ENCODE measurements at places on chromosomes 4 and X. TPM values are rescaled to one million over a fixed set of nuclear protein-coding genes. Genes with fewer than 3 reads are reported as not detected.

GRCh38 chr4:7717946-7718490 is 221.6 kb downstream of the AFAP1 start:
- no peak for DNase-seq

PLRG1 gene
- polyA plus RNA-seq = 21.8 TPM

- DNase-seq = peak; percentile 2
Measured at GRCh38 chr4:123200051-123200940, 196.3 kb upstream of the SPRY1 start.

DNA sequence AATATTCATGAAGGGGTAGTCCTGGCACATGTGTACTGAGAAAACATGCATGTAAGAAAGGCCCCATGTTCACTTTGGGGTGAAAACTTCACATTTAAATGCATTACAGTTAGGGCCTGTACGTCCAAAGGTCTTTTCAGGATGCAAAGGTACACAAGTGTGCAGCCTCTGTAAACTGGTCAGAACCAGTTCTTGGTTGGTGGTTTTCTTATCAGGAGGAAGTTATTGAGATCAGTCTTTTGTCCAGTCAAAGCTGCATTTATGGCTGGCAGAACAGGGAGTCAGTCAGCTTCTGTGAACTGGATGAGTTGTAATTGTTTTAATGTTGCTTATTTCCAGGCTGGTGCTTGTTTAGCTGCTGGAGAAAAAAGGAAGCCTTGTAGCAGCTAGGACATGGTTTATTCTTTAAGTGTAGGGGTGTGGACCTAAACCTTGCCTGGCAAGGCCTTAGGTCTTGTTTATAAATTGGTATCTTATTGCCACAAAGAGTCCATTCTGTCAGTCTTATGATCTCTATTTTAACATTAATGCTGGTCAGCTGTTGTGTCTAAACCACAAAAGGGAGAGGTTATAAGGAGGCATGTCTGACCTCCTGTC is 1906.6 kb upstream of the TENM3 start:
- DNase-seq = no peak

DNA sequence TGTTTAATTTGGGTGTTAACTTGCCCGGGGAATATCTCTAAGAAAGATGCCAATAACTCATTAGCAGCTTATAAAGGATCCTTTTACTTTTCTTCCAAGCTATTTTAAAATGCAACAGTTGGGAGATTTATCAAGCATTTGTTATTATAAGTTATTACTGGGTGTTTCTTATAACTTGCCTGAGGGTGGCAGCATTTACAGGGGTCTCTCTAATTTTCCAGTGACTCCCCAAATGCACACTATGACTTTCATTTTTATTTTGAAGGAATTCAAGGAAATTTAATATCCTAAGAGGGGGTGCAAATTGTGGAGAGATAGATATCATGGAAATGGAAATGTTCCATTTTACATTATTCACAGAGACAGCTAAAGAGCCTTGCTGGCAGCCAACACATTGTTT is 138.0 kb downstream of the PDGFRA start:
- DNase-seq = no peak

DNA sequence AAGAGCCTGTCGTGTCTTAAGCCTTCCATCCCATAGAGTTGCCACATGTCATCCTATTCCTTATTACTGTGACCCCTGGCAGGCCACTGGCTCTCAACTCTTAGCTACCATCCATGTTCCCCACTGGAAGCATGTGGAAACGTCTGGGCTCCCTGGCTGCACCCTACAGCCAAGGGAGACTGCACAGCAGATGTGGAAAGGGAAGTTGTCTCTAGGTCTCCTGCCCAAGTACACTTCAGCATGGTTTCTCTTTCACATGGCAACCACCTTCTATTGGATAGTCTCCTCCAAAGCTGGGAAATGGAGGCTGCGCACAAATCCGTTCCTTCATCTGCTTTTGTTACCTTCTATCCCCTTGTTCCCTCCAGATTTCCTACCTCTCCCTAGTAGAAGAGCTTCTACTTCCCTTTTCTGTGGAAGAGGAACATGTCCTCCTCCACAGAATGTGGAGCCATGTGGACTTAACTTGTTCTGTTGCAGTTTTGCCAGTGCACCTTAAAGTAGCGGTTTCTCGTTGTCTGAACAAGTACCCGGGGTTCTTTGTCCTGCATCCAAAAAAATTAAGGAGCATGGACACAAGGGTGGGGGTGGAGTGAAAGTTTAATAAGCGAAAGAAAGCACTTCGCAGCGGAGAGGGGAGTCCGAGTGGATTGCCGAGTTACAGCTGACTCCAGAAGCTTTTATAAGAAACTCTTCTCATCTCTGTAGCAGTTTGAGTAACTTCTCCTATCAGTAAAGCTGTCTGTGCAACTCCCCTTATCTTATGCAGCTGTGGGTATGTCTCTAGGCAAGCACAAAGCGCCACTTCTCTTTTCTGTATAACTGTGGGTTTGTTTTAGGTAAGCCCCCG is 52.5 kb downstream of the HMGB2 start:
- no peak for DNase-seq

DNA sequence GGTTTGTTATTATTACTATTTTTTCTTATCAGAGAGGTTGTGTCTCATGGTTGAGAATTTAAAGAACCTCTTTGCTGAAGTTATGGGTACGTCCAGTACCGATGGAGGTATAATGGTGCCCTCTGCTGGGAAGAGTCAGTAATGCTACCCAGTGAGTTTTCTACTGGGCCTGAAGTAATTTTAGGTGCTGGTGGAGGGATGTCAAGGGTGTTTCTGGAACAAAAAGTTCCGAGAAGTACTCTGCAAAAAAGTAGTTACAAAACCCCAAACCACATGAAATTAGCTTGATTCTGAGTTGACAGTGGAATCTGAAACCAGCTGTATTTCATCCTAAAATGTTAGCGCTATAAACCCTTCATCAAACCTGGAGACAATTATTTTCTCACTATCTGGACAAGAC is 102.5 kb upstream of the MID1 start:
- DNase-seq = peak; percentile 66

- no peak for DNase-seq
Measured at GRCh38 chr4:167587361-167587760, 353.1 kb upstream of the SPOCK3 start.

DNA sequence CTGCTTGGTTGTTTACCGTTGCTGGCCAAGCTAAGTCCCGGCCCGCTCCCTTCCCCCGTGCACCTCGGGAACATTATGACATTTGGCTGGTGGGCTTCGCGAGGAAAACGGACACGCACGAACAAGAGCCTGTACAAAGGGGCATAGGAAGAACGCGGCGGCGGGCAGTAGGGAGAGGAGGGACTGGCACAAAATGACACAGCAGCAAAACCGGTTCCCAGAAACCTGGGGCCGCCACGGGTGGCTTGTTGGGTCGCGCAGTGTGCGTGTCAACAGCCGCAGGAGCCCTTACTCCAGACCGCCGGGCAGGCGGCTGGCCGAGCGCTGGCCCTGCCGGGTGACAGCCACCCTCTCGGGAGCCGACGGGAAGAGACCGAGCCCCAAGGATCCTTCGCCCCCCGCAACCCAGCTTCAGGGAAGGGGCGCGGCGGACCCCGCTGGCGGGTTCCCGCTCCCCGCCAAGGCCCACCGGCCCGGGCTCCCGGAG is 1.6 kb upstream of the LIN54 start:
- peak; percentile 17 for DNase-seq

IL2RG gene
- 1.6 TPM for polyA plus RNA-seq

- DNase-seq = peak; percentile 42
Measured at GRCh38 chr4:100632163-100632562, 114.3 kb upstream of the EMCN start.

TMPRSS11E gene
- polyA plus RNA-seq = not detected

GRCh38 chr4:38659346-38659745 is 4.7 kb upstream of the KLF3 start:
- DNase-seq = no peak

DNA sequence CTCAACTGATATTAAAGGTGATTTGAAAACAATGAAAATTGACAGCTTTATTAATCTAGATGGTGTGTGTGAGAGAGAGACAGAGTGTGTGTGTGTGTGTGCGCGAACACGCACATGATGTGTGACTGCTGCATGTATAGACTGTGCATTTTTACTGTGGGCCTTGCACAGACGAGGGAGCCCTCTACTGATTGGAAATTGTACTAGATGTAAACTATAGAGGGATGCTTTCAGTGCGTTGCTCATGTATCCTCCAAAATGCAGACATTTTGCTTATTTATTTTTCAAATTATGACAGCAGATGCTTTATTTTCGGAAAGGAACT is 168.4 kb upstream of the GK2 start:
- DNase-seq = peak; percentile 82

- no peak for DNase-seq
Measured at GRCh38 chrX:43728966-43729365, 72.9 kb downstream of the MAOA start.

GRCh38 chr4:142721187-142721586 is 124.9 kb downstream of the INPP4B start:
- no peak for DNase-seq

SOD3 gene
- polyA plus RNA-seq = 10.9 TPM

TECRL gene
- not detected for polyA plus RNA-seq

GRCh38 chr4:173436771-173437265 is 37.9 kb upstream of the SCRG1 start:
- no peak for DNase-seq

DNA sequence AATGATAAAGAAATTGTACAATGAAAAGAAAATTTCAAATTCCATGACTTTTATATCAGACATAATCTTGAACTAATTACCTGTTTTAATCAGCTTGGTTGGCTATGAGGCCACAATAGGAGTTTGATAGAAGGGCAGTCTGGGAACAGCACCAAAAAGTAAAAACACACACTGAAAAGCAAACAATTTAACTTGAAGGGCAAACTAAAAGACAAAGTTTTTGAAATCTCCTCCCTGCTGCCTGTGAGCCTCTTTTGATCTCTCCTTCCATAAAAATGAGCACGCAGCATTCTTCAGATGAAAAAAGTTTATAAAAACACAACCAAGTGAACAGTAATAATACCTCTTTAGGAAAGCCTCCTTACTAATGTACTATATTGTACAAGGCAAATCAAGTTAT is 8.1 kb downstream of the ODAM start:
- DNase-seq = no peak

DNA sequence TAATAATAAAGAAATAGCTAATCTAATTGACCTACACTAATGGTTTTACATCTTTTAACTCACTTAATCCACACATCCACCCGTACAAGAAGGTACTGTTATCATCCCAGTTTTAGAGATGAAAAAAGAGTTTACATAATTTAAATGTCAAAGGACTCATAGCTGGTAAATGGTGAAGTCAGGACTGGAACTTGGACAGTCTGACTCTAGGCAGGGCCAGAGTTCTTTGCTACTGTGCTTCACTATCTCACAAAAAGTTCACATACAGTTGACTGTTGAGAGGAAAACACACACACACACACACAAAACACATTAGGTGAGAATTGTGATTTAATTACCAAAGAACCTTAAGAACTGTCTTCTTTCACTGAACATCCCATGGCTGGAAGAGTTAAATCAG is 71.2 kb upstream of the PRSS48 start:
- no peak for DNase-seq

CHRDL1 gene
- polyA plus RNA-seq = 5.7 TPM

DNA sequence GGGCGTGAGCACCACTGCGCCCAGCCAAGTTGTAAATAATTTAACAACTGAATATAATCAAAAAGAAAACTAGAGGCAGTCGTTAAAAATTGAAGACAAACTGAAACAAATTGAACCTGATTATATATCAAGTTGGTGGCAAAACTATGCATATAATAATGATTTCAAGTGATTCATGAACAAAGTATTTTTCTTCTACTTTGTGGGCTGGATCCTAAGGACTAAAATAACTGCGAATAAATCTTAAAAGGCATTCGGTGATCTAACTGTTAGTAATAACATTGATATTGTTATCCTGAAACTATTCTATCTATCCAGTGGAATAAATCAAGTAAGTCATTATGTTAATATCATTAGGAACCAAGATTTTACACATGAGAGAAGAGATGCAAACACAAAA is 21.2 kb upstream of the USP9X start:
- DNase-seq = no peak

- DNase-seq = peak; percentile 91
Measured at GRCh38 chr4:1130316-1131186, 17.2 kb upstream of the RNF212 start.

GPC4 gene
- polyA plus RNA-seq = 3.7 TPM
